ENCODE measurements at places on chromosomes 4 and X. TPM values are rescaled to one million over a fixed set of nuclear protein-coding genes. Genes with fewer than 3 reads are reported as not detected.

The GAGE2A gene
- not detected for polyA plus RNA-seq

The CT45A2 gene
- polyA plus RNA-seq: not detected

The RASGEF1B gene
- polyA plus RNA-seq: 16.0 TPM

The KCTD8 gene
- polyA plus RNA-seq: 0.02 TPM

The SPATA4 gene
- 1.4 TPM for polyA plus RNA-seq

The ARMCX1 gene
- polyA plus RNA-seq: 15.1 TPM

The UBQLN2 gene
- polyA plus RNA-seq: 7.7 TPM

The NUDT10 gene
- polyA plus RNA-seq: 0.30 TPM

The XG gene
- polyA plus RNA-seq: 0.24 TPM

The GASK1B gene
- 3.2 TPM for polyA plus RNA-seq

The RBM47 gene
- 76.2 TPM for polyA plus RNA-seq

The ARHGAP4 gene
- polyA plus RNA-seq: 75.3 TPM

The SLC16A2 gene
- 2.1 TPM for polyA plus RNA-seq

Measured in lung (tissue), 17 donors.